ENCODE measurements at places on chromosomes 6 and 20.

DNA sequence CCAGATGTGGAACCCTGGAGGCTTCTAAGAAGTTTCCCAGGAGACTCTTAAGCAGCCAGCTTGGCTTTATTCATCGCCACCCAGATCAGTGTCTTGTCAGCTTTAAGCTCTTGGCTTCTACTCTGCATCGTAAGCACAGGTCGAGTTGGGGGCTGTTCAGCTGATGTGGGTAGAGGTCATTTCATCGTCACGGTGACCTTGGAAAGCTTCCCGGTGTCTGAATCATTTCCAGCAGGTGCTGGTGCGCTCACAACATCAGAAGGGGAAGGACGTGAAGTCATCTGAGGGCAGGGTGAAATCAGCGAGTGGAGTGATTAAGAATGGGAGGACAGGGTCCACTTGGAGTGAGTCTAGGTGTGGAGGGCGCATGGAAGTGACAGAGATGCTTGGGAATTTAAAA lies 112.6 kb downstream of the SASH1 start:
- no peak for DNase-seq

- no peak for DNase-seq
These were observed at the start of gene HLA-G for GRCh38 chr6:29827579-29828470. TSS of gene HLA-G (plus strand) at chr6:29827825. CDS start at chr6:29827845, 20 bp downstream.

- DNase-seq, result no peak
These were observed 155.5 kb downstream of the CDH26 start for GRCh38 chr20:60113771-60114170.

DNA sequence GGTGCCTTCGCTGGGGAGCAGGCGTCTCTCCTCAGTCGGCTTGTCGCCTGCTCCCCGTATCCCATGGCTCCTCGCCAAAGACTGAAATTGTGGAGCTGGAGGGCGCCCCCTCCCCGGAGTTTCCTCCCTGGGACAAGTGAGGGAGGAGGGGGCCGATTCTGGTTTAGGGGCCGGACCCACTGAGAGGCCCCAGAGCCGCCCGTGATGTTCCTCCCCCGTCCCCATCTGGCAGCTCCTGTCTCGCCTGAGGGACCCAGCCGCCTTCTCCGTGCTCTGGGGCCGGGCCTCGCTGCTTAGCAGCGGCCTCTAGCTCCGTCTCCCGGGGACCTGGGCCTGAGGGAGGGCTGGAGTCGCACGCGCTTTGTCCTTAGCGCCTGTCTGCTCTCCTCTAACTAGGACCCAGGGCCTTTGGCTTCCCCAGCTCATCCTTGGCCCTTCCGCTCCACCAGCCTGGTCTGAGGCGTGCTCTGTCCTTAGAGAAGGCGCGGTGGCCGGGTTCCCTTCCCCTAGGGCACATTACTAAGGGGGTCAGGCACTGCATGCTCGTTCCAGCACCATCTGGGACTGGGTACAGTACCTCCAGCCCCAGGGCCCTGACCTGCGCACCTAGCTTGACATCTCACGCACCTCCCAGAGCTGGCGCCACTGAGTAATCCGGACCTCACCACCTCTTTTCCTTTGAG lies 29.7 kb downstream of the SLC12A5 start:
- DNase-seq, result no peak

DNA sequence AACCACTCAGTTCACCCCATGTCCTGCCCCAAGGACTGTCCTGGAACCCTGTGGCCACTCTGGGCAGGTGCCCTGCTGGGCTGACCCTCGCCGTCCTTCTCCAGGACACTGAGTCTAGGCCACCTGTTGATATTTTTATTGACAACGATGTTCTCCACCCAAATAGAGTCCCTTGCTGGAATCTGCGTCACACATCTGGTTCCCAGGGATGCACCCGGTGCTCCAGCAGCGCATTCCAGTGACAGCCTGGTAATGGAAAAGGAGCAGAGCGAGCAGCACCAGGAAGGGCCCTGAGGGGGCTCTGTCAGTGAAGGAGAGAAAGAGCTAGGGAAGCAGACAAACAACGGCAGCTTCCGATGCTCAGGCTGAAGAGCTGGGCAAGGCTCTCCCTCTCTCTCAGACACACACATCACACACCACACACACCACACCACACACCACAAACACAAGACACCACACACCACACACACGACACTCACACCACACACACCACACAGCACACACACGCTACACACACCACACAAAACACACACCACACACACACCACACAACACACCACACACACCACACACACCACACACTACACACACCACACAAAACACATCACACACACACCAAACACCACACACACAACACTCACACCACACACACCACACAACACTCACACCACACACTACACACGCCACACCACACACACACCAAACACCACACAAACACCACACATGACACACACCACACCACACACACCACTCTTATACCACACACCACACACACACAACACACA lies 117.9 kb upstream of the THBS2 start:
- no peak for DNase-seq

Data from DMS 273 treated with DMSO at 0.1 percent for 48 hours (cell line).